ENCODE measurements at places on chromosomes 2 and 18.

GRCh38 chr2:187319441-187320108, 128.5 kb downstream of the CALCRL start:
- DNase-seq, result no peak

DNA sequence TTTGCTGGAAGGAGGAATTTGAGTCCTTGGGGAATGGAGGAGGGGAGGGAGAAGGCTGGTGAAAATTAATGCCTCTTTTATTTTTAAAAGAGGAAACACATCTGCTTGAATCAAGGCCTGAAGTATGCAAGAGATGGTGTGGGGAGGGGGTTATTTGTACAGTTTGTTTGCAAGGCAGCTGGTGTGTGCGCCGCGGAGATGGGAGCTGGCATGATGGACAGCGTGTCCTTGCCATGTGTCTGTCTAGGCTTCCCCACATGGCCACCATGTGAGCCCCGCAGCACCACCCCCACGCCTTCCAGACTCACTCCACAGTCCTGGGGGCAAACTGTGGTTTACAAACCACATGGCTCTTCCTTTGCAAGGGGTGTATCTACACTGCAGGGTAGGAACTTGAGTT, 154.8 kb upstream of the APCDD1 start:
- DNase-seq, result no peak

DNA sequence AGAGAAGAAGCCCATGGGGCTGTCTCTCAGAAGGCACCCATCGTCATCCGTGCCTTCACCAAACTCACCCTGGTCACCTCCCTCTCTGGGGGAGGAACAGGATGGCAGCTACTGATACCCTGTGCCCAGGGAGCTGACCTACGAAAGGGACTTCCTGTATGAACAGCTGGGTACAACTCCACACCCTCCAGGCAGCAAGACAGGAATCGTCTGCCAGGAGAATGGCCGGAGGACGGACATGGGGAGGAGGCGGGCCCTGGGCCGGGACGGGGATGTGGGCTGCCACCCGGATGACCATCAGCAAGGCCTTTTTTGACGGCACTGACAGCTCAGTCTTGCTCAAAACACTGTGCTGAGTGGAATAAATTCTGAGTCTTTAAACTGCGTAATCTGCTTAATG, 243.6 kb downstream of the HDAC4 start:
- DNase-seq, result no peak

DNA sequence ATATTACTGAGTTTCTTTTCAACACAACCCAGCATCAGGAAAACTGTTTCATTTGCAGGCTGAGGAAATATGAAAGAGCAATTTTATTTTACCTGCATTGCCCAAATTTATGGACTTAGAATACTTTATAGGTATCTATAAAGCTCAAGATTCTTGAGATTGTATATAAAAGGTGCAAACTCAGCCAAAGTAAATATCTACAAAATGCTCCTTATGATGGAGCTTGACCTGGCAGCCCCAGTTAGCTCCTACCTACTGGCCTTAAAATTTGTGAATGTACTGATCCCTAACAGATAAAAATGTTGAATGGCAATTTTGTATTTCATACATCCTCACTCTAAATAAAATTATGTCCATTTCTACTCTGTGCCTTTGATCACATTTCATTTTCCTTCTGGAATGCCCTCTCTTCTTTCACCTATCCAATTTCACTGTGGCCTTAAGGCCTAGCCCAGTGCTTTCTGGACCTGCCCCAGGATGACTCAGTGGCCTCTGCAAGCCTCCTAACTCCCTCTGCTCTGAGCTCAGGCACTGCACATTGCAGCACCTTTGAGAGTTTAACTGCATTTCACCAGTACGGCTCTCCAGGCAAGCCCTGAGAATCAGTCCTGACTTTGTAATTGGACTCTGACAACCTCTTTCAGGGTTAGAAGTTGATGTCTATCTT, 125.9 kb downstream of the ANTXR1 start:
- DNase-seq, result no peak

GRCh38 chr2:185921048-185921756, 182.6 kb downstream of the FSIP2 start:
- DNase-seq, result no peak

All from hematopoietic multipotent progenitor cell treated with erythropoietin and hydrocortisone succinate and interleukin-3 and kit ligand, for 17 days (in vitro differentiated cells).